NCI-H1694 treated with DMSO at 0.1 percent for 48 hours (cell line): ENCODE measurements at places on chromosomes 6 and 20.

DNA sequence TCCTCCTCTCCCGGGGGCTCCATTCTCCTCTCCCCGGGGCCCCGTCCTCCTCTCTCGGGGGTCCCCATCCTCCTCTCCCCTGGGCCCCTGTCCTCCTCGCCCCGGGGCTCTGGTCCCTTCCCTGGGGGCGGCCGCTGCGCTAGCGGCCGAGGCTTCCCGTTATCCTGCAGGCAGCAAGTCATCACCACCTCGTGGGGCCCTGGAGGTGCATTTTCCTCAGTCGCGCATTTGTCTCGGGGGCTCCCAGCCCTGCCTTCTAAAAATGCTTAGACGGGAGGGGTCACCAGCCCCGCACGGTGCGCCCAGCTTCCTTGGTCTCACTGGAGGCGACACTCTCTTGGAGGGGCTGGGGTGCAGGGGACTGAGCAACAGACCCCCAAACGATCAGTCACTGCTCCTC is 216.5 kb downstream of the QKI start:
- DNase-seq: no peak

DNA sequence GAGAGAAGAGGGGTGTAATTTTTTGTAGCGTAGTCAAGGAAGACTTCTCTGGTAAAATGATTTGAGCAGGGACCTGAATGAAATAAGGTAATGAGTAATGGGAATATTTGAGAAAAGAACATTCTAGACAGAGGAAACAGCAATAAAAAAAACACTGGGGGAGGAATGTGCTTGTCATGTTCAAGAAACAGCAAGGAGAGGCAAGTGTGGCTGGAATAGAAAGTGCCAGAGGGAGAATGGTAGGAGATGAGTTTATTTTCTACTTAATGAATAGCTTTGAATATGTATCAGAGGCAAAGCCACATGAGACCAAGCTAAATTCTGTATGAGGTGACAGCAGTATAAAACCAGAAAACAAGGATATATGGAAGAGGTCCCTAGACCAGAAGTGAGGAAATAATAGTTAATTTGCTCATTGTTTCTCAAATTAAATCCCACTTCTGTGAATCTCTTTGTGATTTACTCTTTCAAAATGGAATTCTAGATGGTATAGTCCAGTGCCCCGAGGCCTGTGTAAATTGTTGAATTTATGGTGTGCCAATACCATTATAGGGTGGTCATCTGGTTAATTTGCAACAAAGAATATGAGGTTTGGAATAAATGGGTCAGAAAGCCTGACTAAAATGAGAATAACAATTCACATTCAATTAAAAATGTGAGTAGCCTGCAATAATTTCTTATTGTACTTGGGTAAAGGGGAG is 170.2 kb downstream of the CDKAL1 start:
- no peak for DNase-seq

GRCh38 chr6:827431-827830 is 134.5 kb upstream of the EXOC2 start:
- DNase-seq: no peak

DNA sequence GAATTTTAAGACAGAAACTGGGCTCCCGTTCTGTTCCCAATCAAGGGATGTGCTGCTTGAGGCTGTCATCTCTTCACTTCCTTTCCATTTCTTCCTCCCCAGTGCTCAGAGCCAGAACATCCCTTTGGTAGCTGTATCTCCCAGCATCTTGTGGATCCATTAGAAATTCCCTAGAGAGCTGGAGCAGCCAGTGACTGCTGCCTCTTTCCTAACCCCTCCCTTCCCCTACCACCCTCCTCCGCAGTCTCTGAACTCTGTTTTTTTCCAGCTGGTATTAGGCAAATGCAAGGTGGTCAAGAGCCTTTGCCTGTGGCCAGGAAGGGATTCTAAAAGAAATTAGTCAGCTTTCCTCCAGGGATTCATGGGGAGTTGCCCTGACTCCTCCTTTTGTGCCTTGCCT is 208.0 kb downstream of the EYA2 start:
- DNase-seq: no peak

- DNase-seq: no peak
Observed at GRCh38 chr6:54595844-54596243, 250.7 kb upstream of the FAM83B start.

GRCh38 chr20:51077686-51078060 is 54.8 kb upstream of the KCNG1 start:
- no peak for DNase-seq

- DNase-seq: no peak
Observed at GRCh38 chr6:150078788-150079187, 9.9 kb upstream of the ULBP3 start.

DNA sequence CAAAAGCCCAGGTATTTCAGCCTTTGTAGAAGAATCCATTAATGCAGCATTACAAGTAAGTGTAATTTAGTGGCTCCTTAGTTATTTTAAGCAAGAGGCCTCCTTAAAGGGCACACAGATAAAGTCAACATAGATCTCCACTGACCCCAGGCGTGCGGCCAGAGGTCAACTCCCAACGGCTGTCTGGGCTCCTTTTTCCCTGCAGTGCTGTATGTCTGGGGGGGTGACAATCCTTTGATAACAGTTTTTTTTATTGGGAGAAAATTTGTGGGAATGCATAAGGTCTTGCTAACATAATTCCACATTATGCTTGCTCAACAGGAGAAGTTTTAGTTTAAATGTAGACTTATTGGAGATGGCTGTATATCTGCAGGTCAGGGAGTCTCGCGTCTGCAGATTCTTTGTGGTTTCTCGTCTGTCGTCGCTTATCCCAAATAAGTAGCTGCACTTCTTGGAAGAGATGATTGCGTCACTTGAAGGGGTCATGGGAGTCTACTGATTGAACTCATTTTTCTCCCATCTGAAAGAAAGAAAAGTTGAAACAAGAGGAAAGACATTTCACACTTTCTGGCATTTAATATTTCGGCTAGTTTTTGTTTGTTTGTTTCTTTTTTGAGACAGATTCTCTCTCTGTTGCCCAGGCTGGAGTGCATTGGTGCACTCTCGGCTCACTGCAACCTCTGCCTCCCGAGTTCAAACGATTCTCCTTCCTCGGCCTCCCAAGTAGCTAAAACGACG is 151.7 kb upstream of the AKAP12 start:
- DNase-seq: no peak
